ENCODE measurements at places on chromosomes 7 and 10.
A peak's percentile ranks its signal among the peaks of the same experiment; 100 is the strongest.

DNA sequence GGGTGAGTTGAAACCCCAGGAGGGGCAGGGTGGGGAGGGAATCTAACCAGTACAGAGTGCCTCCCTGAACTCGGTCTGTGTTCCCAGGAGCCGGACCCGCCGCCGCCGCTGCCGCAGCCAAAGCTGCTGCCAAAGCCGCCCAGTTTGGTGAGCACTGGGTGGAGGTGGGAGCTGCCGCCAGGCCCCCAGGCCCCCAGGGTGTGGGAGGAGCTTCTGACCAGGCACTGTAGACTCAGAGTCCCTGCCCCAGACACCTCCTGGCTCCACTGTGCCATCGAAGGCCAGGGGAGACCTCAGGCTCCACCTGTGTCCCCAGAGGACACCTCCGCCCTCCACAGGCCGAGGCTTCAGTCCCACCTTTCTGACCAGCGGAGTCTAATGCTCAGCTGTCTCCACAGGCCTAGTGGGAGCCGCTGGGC, 20.4 kb upstream of the LIMK1 start:
- DNase-seq: no peak

GRCh38 chr7:79652619-79653018, 199.2 kb upstream of the MAGI2 start:
- no peak for DNase-seq

DNA sequence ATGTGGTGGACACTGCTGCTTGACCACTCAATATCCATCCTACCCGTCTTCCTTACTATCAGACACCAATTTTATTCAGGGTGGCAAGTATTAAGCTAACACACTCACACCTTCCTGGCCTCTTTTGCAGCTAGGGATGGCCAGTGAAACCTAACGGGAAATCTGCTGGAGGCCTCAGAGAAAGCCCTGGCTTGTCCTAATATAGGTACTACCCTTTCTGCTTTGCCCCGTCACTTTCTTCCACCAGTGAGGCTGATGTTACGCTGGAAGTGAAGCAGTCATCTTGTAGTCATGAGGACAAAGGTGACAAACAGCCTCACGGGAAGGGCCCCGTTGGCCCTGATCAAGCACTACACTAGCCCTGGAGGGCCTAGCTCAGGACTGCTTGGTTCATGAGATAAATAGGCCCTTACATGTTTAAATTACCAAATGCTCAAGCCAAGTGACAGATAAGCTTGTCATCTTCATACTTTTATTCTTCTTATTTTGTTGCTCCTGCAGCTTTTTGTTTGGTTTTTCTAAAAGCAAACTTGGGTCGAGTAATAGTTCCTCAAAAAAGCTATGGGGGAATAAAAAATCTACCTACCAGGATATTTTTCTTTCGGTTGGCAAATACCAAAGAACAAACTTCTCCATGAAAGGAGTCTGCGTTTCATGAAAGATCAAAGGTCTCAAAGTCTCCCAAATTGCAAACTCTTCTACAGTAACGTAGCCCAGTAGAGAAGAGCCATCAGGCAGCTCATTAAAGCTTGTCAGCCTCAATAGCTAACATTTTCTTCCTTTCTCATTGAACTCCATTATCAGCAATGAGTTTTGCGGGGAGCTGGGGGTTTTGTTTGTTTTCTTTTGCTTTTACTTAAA, 17.5 kb downstream of the CREB3L2 start:
- no peak for DNase-seq

- DNase-seq: no peak
These were observed 1.0 kb downstream of the FFAR4 start for GRCh38 chr10:93567277-93568104.

GRCh38 chr7:140121326-140121725, 55.5 kb downstream of the KDM7A start:
- DNase-seq: no peak

DNA sequence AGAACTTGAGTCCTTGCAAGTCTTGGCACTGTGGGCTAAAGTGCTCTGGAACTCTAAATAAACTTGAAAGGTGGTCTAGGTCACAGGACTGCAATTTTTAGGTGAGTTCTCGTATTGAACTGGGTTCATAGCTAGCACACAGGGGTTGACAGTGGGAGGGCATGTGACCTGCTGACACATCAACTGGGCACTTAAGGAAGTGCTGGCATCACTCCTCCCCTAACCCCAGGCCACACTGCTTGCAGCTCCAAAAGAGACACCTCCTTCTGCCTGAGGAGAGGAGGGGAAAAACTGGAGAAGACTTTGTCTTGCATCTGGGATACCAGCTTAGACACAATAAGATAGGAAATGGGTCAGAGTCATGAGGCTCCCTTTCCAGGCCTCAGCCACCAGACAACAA, 38.0 kb upstream of the AASS start:
- no peak for DNase-seq

DNA sequence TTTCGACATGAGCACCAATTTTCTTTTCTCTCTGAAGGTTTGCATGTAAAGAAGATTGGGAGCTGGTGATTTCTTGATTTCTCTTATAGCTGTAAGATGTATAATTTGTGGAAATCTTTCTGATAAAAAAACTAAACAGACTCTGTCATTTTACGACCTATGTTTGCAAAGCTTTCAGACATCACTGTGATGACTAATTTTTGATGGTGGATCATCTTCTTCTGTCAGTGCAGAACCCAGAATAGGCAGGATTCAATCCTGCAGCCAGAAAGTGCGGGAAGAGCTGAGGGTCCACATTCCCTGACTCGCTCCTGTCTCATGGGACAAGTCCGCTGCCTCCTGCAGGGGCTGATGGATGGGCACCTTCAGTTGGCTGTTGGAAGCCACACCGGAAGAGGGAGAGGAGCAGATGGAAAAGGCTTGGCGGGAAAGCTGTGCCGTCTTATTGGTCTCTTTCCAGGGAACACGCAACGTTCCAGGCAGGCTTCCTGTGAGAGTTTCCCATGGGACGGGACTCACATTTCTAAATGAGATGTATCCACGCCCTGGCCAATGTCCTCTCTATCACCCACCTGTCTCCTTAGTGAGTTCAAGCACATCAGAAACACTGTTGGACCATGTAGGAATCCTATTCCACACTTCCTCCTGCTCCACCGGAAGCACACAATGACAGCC, 186.9 kb downstream of the PRPF18 start:
- no peak for DNase-seq

DNA sequence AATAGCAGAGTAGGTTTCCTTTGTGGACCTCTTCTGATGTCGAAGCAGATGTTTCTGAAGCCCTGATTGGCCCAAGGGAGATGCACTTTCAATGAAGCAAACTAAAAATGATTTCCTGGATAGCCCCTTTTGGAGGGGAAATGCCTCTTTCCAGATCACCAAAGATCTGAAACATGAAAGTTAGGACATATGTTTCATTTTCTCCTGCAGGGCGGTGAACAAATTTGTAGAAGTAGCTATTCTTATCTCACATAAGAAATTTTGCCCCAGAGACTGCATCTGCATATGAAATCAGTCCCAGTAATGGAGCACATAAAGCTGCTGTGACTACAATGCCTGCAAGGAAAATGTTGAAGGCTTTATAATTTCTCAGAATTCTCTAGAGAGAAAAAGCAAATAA, 56.0 kb downstream of the THSD7A start:
- DNase-seq: no peak

- DNase-seq: peak; percentile 21
These were observed 1.3 kb upstream of the FZD8 start for GRCh38 chr10:35643151-35644049.

DNA sequence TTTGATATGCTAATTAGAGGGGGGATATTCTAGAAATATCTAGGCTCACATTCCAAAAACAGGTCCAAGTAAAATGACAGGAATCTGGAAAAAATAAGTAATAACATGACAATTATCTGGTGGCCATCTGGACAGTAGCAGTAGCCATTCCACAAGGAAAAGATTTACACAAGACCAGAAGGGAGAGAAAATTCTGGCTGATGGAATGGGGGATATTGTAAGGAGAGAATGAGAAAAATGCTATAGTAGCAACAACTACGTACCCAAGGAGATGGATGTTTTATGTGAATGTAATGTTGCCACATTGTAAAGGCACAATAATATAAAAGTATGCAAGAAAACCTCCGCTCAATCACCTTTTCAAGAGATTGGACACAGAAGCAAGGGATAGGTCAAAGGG, 5.4 kb downstream of the MYOF start:
- DNase-seq: no peak

DNA sequence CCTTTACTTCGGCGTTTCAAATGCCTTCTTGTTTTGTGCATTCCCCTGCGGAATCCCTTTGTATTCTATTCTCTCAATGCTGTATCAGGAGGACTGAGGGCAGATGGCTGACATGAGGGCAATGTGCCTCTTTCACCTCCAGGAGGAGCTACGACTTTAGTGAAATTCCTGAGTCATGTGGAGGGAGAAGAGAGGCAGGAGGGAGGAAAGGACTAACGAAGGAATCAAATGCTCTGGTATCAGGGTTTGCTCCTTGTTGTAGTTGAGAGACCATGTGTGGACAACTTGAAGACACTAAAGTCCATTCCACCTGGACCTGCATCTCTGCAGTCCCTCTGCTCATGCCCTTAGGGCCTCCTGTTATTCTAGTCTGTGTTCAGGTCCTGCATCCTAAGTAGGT, 40.2 kb upstream of the PRSS58 start:
- no peak for DNase-seq

- no peak for DNase-seq
These were observed 191.9 kb downstream of the ABCA13 start for GRCh38 chr7:48363174-48363573.

DNA sequence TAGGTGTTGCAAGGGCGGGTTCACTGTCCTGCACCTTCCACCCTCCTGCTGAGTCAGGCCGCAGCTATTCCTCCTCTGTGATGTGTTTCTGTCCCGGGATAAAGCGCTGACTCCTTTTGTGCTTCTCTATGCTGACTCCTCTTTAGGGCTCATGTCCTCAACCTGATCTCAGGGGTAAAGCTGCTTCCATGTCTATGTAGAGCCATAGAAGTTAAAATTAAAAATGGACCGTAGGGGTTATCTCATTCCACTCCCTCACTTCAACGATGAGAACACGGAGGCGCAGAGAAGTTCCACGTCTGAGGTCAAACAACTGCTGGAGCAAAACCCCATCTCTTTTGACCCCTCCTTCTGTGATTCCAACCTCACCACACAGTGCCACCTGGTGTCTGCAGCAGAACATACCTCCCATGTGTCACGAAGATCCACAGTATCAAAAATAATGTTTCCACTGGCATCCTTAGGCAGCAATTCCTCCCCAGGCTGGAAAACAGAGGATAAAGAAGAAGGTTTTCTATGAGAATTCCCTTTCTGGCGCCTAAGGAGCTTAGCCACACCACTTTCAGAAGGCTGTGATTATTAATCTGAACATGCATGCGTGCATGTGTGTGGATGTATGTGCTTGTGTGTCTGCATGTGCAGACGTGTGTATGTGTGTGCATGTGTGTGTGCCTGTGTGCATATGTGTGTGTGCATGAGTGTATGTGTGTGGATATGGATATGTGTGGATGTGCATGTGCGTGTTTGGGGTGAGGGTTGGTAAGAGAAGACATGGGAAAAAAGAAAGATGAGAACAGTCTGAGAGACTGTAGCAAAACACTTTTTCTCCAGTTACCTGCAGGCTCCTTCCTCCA, 81.2 kb upstream of the UCN3 start:
- peak; percentile 63 for DNase-seq

Measured in stimulated activated CD4-positive, alpha-beta T cell treated with anti-CD3 and anti-CD28 coated beads, Interleukin-4, amount 100 ng/mL, for 1 hour (primary cell).